CD4-positive, alpha-beta T cell (primary cell): ENCODE measurements at places on chromosomes 12 and 14. TPM values are rescaled to one million over a fixed set of nuclear protein-coding genes. Genes with fewer than 3 reads are reported as not detected.

DNA sequence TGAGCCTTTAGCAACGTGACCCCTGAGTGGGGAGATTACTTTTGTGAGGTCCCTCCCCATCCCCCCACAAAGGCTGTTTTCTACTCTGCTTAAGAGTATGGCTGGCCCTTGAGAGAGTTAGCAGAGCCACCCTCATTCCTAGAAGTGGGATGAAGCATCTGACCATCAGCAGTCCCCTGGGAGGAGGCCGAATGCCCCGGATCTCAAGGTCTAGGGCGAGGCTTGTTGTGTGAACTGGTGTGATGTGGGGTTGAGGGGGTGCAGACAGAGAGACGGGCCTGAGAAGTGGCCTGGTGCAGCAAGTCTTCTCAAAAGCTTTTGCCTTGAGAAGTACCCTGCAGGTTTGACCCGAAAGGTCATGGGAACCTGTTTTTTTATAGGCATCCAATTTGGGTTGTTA lies 153.0 kb upstream of the FKBP4 start:
- H3K4me1 ChIP-seq, result peaks cover 16% of the 10 kb centered on the region
- peaks cover 10% of the 10 kb centered on the region for H3K27me3 ChIP-seq
- no peaks in the 10 kb centered on the region for H3K36me3 ChIP-seq
- H3K4me3 ChIP-seq, result no peak overlapping the region
- DNase-seq, result no peak

The KLRC2 gene
- 0.22 TPM for total RNA-seq

GRCh38 chr14:100688598-100689461 lies 37.9 kb upstream of the DLK1 start:
- no peaks in the 10 kb centered on the region for H3K27me3 ChIP-seq
- no peaks in the 10 kb centered on the region for H3K36me3 ChIP-seq
- no peaks in the 10 kb centered on the region for H3K4me1 ChIP-seq
- no peak overlapping the region for H3K27ac ChIP-seq
- H3K4me3 ChIP-seq, result no peak overlapping the region
- DNase-seq, result no peak

DNA sequence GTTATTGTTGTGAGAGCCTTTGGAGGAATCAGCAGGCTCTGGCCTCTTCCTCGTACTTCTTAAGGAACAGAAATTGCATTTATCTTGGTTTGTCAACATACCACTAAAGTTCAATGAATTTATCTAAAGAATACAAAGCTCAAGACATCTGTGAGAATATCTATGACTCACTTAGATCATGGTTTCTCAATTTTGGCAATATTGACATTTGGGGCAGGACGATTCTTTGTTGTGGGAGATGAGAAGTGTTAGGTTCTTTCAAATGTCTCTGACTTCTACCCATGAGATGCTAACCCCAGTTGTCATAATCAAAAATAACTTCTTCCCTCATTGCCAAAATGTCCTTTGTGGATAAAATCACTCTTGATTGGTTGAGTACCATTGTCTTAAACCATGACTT lies 1190.3 kb downstream of the GALC start:
- H3K27me3 ChIP-seq, result no peaks in the 10 kb centered on the region
- H3K27ac ChIP-seq, result no peak overlapping the region
- H3K4me1 ChIP-seq, result no peaks in the 10 kb centered on the region
- no peak for DNase-seq
- H3K4me3 ChIP-seq, result no peak overlapping the region

The NUP37 gene
- total RNA-seq, result 9.6 TPM

The B3GNT4 gene
- not detected for total RNA-seq

The GALNT16 gene
- total RNA-seq, result not detected

GRCh38 chr12:4939418-4940023 lies 29.8 kb downstream of the KCNA1 start:
- no peak overlapping the region for H3K27ac ChIP-seq
- H3K4me3 ChIP-seq, result no peak overlapping the region
- peaks cover 11% of the 10 kb centered on the region for H3K27me3 ChIP-seq
- H3K4me1 ChIP-seq, result no peaks in the 10 kb centered on the region

GRCh38 chr12:129208566-129208965 lies 355.3 kb downstream of the GLT1D1 start:
- DNase-seq, result no peak
- H3K4me1 ChIP-seq, result no peaks in the 10 kb centered on the region
- H3K4me3 ChIP-seq, result no peak overlapping the region
- no peak overlapping the region for H3K27ac ChIP-seq
- H3K27me3 ChIP-seq, result no peaks in the 10 kb centered on the region

DNA sequence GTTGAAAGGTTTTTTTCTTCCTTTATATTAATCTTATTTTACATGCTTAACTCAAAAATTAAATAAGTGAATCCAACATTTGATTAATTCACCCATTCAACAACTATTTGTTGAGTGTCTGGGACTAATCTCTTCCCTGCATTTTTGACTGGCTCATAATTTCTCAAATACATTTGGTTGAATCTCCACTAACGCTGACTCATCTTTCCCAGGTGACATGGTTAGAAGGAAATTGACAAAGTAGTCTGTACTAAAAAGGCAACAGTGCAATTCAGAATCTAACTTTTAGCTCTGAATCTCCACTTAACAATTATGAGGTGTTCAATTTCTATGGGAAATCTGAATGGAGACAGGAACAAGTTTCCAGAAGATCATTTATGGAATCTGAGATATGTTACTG lies 88.9 kb downstream of the LIN7A start:
- H3K36me3 ChIP-seq, result no peaks in the 10 kb centered on the region
- H3K27ac ChIP-seq, result no peak overlapping the region
- DNase-seq, result no peak
- H3K4me3 ChIP-seq, result no peak overlapping the region
- no peaks in the 10 kb centered on the region for H3K27me3 ChIP-seq

The DCN gene
- total RNA-seq, result not detected

- H3K27ac ChIP-seq, result peak overlapping the region; percentile 39
- no peaks in the 10 kb centered on the region for H3K27me3 ChIP-seq
- DNase-seq, result no peak
- no peaks in the 10 kb centered on the region for H3K36me3 ChIP-seq
- H3K4me1 ChIP-seq, result peaks cover 9% of the 10 kb centered on the region
- peak overlapping the region; percentile 95 for H3K4me3 ChIP-seq
Measured at GRCh38 chr14:31457665-31458659, 656 bp upstream of the DTD2 start.
